ENCODE measurements at places on chromosomes 6 and 20.

DNA sequence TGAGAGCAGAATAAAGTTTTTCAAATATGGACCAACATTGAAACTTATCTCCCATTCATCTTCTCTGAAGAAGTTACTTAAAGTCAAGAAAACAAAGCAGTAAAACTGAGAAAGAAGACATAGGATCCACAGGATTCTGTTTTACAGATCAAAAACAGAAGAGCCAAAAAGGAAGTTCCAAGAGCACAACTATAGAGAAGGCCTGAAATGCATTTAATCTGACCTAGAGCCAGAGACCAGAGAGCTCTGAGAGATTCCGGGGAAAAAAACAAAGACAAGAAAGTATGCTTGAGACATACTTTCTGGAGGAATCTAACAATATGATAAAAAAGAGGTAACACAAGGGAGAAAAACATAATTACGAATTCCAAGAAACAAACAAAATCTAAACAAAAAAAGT, 26.1 kb downstream of the SRPK1 start:
- no peak for DNase-seq

DNA sequence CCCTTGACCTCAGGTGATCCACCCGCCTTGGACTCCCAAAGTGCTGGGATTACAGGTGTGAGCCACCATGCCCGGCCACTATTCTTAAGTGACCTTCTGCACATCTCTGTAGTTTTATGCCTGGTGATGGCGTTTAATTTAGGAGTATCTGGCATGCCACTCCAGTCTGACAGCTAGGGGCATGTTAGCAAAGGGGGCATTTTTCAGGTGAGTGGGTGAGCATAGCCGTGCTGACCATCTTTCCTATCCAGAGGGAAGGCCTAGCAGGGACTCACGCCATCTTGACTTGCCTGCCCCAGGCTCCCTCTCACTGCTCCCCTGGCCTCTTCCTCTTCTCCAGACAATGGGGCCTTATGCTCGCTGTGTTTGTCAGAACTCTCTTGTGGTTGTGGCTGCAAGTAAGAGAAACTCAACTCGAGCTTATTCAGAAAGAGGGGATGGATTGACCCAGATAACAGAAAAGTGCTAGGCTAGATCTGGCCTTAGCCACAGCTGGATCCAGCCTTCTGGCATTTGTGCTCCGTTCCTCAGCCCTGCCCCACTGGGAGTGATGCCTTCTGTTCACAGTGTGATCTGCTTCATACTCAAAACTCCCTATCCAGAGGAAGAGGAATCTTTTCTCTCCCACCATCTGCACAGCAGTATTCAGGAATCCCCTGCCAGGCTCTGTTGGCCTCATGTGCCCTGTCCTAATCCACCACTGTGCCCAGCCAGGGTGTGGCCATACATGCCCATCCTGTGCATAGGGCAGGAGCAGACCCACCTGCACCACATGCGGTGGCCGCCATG, 174.5 kb upstream of the AKAP12 start:
- no peak for DNase-seq

GRCh38 chr6:15320693-15321092, 74.8 kb downstream of the JARID2 start:
- no peak for DNase-seq

DNA sequence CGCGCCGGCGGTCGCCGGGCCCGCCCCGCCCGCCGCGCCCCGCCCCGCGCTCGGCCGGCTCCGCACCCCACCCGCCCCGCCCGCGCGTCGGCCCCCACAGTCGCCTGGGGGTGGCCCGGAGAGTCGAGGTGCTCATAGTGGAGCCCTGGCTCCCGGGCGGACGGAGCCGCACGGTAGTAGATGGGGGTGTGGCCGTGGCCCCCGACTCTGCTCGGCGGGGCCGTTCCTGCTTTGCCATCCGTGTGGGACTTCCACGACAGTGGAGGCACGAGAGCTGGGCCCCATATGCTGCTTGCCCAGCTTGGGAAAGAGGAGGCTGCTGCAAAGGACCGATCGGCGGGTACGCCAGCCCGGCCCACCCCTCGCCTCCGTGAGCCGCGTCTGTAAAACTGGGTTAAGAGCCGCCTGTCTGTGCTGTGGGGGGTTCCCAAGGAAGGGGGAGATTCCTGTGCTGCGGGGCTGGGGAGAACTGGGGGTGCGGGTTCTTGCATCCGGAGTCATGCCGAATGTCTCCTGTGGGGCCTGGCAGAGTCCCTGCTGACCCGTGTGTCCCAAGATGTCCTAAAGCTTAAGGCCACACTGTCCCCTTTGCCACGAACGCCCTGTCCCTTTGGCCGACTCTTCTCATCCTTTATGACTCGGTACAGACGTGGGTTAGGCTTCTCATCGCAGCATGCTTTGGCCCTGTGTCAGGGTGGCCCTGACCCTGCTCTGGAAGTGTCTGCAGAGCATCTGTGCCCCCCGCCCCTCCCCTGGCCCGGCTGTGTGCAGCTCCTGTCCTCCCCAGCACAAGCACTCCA, at the start of gene OPRL1:
Gene OPRL1 (plus strand): TSS at position 70 of the 800 bp plus-strand sequence. CDS start 12,639 bp downstream, outside the sequence.
- DNase-seq: no peak

- DNase-seq: no peak
Measured at GRCh38 chr6:147268254-147268653, 64.0 kb downstream of the STXBP5 start.

- DNase-seq: no peak
Measured at GRCh38 chr6:40139447-40139846, 205.2 kb upstream of the MOCS1 start.

DNA sequence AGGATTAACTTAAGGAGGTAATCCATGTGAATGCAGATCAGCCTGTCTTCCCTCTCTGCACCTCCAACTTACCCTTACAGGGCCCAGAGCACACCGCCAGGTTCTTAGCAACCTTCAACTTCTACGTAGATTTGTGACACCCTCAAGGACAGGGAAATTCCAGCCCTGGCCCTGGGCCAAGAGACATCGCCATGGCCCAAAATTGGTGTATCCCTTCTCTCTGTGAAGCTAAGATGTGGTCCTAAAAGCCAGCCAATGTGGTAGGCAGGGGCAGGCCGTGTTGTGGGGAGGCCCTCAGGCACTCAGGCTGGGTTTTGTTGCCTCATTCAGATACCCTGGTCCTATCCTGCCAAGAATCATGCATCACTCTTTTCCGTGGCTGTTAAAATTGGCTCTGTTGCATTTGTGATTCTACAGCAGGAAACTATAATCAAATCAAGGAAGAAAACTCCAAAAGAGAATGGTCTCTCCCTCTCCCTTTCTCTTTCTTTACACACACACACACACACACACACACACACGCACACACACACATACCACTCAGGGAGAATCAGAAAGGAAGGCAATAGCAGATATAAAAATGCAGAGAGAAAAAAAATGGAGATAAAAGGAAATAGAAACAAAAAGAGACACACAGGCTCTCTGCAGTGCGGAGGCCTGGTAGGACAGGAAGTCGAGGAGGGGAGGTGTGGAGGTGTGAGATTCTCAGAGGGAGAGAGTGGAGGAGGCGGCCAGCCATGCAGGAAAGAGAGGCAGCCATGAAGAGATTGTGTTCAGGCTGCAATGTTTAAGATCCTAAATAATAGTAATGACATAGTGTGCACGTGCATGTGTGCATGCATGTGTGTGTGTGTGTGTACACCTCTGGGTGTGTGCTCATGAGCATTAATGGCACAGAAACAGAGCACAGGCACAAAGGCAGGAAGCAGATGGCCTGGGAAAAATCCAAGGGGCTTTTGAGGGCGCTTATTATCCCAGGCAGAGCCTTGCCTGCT, 201.8 kb upstream of the LRFN2 start:
- no peak for DNase-seq

GRCh38 chr20:57785061-57785460, 75.2 kb upstream of the PMEPA1 start:
- no peak for DNase-seq

DNA sequence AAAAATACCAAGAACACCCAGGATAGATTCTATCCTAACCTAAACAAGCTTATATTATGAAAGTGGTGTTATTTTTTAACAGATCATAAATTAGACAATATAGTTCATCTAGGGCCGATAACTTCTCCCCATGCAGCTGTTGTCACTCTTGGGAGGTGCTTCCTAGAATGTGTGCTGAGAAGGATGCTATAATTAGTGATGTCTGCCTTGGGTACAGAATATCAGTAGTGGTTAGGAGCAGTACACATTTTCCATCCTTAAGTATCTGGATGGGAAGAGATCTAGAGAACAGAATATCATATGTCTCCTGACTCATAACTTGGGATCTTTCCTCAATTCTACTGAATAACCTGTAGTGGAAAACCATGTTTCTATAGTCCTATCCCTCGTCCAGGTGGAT, 214.5 kb downstream of the BCKDHB start:
- no peak for DNase-seq

- DNase-seq: peak; percentile 80
Measured at GRCh38 chr6:2765896-2766766, 938 bp downstream of the WRNIP1 start.

GRCh38 chr6:41065550-41066026, 6.6 kb downstream of the OARD1 start:
- no peak for DNase-seq

GRCh38 chr6:101224751-101225150, 168.8 kb upstream of the GRIK2 start:
- no peak for DNase-seq

DNA sequence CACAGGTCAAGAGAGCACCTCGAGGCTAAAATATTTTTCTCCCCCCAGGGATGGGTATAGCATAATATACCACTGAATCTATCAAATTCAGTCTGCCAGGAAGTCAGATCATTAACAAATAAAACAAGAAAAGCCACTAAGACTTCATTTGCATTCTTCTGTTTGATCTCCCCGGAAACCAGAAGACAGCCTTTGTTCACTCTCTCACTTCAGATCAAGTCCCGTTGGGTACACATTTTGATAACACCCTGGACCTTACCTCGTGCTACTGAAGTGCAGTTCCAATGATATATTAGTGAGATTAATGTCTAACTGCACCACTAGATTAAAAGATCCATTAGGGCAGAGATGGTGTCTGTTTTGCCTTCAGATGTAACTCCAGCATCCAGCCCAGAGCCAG, 157.7 kb upstream of the B3GAT2 start:
- DNase-seq: no peak

- DNase-seq: peak; percentile 85
Measured at GRCh38 chr6:27839626-27840475, 72.3 kb downstream of the OR2B2 start.

GRCh38 chr6:72969666-72970065, 255.6 kb downstream of the KHDC1L start:
- no peak for DNase-seq

DNA sequence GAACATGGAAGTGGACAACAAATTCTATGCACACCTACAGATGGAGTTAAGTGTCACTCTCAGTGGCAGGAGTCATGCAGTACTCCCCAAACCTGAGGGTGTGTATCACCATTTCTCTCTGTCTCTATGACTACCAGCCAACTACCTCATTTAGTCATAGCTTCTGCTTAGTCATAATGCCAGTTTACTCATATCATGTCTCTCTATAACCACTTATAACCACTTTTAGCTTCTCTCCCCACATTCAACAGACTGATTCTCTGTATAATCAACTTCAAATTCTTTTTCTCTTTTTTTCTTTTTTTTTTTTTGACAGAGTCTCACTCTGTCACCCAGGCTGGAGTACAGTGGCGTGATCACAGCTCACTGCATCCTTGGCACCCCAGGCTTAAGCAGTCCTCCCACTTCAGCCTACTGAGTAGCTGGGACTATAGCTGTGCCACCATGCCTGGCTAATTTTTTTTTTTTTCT, 13.8 kb upstream of the GTF3C6 start:
- peak; percentile 90 for DNase-seq

- no peak for DNase-seq
Measured at GRCh38 chr20:57165427-57166004, 100.9 kb downstream of the BMP7 start.

DNA sequence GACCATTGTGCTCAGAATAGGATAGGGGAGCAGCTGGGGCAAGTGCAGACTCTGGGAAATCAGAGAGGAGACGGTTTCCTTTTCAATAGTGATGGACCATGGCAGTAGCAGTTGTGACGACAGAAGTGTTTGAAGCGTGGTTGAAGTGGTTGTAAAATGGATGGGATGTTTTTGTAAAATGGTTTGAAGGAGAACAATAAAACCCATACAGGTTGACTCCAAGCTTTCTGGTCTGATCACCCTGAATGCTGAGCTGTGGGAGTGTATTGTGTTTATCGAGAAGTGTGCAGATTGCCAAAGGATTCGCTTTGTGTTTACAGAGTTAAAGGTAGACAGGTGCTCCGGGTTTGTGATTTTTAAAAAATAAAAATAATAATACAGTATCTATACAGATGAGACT, 255.2 kb upstream of the SULF2 start:
- no peak for DNase-seq

- DNase-seq: no peak
Measured at GRCh38 chr6:170279426-170279825, 11.5 kb downstream of the DLL1 start.

DNA sequence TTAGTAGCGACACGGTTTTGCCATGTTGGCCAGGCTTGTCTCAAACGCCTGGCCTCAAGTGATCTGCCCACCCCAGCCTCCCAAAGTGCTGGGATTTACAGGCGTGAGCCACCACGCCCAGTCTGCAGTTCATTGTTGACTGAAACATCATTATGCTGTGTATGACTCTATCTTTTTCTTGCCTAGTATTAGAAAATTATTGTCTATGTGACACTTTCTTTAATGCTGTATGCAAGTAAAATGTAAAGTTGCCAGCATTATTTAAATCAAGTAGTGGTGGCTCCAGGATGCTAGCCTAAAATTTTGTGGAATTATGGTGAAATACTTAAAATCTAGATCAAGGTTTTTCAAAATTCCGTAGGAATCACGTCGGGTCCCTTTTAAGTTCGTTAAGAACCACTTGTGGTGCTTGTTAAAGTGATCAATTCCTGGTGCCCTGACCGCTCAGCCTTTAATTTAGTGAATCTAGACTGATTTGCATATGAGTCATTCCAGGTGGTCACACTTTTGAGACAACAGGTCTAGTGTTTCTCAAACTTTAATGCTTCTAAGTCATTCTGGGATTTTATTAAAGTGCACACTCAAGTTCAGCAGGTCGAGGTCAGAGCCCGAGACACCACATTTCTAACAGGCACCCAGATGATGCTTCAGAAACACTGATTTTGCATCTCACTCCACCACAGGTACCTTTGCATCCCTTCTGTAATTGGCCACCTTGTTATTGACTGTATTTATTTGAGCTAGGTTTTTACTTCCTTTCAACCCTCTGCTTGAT, 132.6 kb upstream of the MTHFD1L start:
- DNase-seq: no peak

DNA sequence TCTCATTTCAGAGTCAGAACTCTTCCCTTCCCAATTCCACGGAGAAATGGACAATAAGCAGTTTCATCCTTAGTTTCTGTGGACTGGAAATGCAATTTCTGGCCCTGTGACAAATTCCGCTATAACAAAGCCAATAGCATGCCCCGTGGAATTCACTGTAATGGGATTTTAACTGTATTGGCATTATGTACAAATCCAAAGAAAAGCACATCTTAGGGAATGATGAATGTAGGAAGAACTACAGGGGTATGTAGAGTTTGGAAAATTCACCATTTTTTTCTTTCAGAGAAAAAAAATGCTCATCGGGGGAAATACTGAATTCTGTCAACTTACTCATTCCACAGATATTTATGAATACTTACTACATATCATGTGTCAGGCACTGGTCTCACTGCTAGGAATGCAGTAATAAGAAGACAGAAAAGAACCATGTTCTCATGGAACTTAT, 43.5 kb downstream of the KIF6 start:
- no peak for DNase-seq

Data from hematopoietic multipotent progenitor cell treated with erythropoietin and hydrocortisone succinate and interleukin-3 and kit ligand, for 8 days (in vitro differentiated cells).